ENCODE measurements at places on chromosomes 6 and 20.

- peak; percentile 19 for DNase-seq
Measured at GRCh38 chr6:131844243-131844841, 36.5 kb downstream of the ENPP1 start.

GRCh38 chr6:121652726-121653623, 217.5 kb downstream of the GJA1 start:
- DNase-seq = peak; percentile 86

DNA sequence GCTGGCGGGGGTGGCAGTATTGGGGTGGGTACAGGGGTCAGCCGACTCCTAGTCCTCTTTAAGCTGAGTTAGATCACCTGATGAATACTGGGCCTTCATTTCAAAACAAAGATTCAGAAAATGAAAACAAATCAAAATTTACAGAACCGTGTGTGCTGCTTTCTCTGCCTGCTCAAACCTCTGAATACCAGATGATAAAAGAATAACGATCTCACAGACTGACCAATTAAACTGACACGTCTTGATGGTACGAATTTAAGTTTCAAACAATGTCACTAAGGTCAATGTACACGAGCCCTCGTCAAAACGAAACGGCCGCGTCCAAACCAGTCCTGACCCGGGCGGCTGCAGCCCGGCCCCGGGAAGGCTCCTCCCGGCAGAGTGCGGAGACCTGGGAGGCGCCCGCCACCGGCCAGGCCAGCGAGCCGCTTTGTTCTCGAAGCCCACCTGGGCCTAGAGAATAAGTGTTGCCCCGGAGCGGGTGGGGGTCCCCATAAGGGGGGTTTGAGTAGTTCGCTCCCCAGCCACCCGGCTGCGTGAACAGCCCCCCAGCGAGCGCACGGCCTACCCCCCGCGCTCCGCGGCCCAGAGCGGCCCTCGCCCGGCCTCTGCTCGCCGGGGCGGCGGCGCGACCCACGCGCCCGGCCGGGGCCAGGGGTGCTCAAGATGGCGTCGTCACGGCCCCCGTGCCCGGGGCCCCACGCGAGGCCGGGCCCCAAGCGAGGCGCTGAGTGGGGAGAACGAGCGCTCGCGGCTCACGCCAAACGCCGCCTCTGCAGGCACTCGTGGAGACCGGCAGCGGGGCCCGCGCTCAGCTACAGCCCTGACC, 728 bp downstream of the PSMA7 start:
- no peak for DNase-seq

- peak; percentile 63 for DNase-seq
Measured at GRCh38 chr6:140541288-140541687, 1166.8 kb upstream of the CITED2 start.

DNA sequence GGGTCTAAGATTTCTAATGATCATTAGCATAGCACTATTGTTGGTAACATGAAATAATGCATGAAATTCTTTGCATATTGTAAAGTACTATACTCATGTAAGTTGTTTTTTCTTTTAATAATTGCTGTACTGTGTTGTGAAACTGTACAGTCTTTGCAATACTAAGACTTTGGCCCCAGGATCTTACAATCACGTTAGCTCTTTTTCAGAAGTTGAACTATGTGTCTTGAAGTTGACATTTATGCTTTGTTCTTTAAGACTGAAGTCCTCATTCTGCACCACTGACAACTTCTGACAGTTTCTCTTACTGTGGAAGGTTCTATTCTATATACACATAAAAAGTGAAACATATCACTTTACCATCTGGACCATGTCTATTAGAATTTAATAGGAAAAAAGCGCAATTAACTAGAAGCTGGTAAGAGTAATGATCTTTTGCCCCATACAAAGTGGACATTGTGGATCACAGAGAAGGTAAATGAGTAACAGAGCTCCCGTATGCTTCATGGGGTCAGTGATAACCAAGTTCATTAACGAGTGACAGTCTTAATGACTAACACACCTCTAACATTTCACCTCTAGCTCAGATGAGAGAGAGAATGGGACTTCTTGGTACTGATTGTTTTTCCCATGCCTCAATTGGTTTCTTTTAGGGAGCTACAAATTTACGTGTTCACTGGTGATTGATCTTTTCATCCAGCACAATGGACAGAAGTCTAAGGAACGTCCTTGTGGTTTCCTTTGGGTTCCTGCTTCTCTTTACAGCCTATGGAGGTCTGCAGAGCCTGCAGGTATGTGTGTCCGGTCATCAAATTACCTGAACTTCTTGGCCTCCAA, at the start of gene UNC93A:
TSS of gene UNC93A (plus strand) at position 530 of the 837 bp plus-strand sequence. CDS start at position 705, 175 bp downstream.
- no peak for DNase-seq

GRCh38 chr6:20755631-20756030, 221.4 kb downstream of the CDKAL1 start:
- DNase-seq = peak; percentile 36

GRCh38 chr20:60695226-60696000, 556.6 kb upstream of the CDH4 start:
- DNase-seq = peak; percentile 64

DNA sequence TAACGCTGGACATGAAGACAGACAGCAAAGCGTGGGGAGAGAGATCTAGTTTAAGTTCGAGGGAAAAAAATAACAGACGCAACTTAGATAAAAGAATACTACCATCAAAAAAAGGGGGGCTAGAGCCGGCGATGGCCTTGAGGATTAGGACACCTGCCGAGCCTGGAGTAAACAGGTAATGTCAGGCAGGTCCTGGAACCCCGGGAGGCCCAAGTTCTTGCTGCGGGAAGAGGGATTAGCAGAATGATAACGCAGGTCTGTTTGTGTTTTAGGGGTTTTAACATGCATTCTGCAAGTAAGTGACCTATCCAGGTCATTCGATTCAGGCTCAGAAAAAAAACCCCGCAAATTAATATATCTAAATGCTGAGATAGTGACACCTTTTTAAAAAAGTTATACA, 754 bp upstream of the TMEM170B start:
- no peak for DNase-seq

DNA sequence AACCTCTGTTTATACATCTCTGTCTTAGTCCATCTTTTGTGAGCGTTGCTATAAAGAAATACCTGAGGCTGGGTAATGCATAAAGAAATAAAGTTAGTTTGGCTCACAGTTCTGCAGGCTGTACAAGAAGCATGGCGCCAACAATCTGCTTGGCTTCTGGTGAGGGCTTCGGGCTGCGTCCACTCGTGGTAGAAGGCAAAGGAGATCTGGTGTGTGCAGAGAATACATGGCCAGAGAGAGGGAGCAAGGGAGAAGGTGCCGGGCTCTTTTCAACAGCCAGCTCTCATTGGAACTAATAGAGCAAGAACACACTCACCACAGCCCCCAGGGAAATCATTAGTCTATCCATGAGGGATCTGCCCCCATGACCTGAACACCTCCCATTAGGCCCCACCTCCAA, 100.3 kb upstream of the SRSF6 start:
- DNase-seq = no peak

GRCh38 chr6:2651536-2651935, 99.2 kb downstream of the MYLK4 start:
- DNase-seq = no peak

- peak; percentile 86 for DNase-seq
Measured at GRCh38 chr6:18388942-18389341, 1.8 kb downstream of the RNF144B start.

GRCh38 chr6:158313989-158314388, 1.7 kb downstream of the TULP4 start:
- no peak for DNase-seq

- DNase-seq = peak; percentile 12
Measured at GRCh38 chr6:159267165-159267564, 98.0 kb downstream of the FNDC1 start.

GRCh38 chr20:24670341-24670872, 201.0 kb downstream of the SYNDIG1 start:
- DNase-seq = no peak

- DNase-seq = no peak
Measured at GRCh38 chr6:107917451-107918375, 40.3 kb downstream of the SEC63 start.

- peak; percentile 94 for DNase-seq
Measured at GRCh38 chr6:161233986-161234661, 39.7 kb downstream of the AGPAT4 start.

DNA sequence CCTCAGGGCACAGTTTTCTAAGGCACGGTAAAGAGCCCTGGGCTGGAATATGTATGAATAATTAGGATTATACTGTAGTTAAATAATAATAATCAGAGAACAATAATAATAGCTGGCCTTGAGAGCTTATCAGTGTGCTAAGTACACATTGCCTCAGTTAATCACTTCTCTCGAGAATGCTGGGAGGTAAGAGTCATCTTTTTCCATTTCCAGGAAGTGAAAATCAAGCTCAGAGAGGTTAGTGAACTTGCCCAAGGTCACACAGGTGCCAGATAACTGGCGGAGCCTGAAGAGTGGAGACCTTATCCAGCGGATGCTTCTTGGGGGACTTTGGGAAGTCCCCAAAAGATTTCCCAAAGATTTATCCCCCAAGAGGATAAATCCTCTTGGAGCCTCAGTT, 19.4 kb upstream of the CBFA2T2 start:
- no peak for DNase-seq

DNA sequence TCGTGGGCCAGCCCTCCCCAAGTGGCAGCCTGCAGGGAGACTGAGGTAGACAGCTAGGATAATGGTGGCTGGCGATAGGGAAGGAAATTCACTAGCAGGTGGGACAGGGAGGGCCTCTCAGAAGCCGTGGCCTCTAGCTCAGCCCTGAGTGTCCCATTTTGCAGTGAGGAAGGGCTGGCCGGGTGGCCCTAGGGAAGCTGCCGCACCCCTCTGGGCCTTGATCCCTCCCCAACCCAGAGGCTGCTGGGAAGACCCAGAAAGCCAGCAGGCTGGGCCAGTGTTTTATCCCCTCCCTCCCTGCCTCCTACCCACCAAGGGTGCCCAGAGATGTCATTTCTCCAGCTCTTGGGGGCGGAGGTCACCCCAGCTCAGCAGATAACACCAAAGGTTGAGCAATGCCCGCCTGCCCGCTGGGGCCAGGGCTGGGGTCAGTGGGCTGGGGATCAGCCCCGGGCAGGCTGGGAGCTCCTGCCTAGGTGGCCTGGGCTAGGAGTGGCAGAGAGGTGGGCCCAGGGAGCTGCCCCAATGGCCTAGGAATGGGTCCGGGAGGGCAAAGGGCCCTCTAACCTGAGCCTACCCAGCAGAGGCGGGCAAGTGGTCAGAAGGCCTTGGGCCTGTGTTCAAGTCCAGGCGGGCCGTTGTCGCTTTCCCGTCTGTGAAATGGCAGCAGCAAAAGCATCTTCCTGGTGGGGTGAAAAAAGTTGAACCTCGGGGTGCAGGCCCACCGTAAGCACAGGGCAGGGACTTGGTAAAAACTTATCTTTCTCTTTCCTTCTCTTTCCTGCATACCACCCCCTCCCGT, 1.6 kb upstream of the CEBPB start:
- no peak for DNase-seq
